ENCODE measurements at places on chromosomes 12 and 14. TPM values are rescaled to one million over a fixed set of nuclear protein-coding genes. Genes with fewer than 3 reads are reported as not detected.

VRTN gene
- total RNA-seq = not detected

LYZ gene
- 6.4 TPM for total RNA-seq

FOXA1 gene
- total RNA-seq = not detected

NIN gene
- total RNA-seq = 58.8 TPM

DNA sequence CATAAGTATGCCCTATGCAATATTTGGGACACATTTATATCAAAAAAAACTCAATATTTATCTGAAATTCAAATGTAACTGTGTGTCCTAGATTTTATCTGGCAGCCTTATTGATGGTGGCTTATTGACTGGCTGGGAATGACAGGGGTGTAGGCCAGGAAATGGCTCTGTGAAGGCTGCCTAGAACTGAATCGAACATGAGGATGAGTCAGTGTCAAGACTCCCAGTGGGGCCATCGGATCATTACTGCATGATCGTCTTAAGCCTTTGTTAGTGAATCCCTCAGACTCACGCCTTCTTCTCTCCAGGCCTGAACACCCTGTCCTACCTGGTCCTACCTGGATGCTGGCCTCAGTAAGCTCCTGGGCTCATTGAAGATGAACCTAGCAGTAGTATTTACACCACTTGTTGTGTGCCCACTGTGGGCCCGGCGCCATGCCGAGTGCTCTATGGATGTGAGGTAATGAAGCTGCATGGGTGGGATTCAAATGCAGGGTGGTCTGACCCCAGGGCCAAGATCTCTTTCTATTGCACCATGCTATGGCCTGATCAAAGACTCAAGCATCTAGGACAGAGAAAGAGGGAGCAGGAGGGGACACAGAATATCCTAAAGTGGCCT lies 21.0 kb upstream of the FAIM2 start:
- DNase-seq = no peak

DNA sequence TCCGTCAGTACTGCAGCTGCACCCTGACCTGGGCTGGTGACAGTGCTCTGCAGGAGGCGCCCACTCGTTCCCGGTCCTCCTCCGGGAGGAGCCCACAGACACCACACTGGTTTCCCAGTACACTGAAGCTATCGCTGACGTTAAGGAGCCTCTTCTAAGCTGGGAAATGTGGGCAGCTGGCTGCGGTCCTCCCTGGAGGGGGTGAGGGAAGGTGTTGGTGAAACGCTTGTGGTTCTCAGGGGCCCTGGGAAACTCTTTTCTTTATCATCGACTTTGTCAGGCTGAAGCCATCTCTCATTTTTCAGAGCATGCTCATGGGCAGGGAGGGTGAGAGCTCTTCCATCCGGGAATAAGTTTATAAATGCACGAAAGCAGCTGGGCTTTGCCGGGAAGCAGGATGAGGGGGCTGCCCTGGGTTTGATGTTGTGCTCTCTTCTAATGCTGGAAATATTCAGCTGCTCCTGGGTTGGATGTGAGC lies 176.0 kb downstream of the CHST11 start:
- DNase-seq = no peak

DNA sequence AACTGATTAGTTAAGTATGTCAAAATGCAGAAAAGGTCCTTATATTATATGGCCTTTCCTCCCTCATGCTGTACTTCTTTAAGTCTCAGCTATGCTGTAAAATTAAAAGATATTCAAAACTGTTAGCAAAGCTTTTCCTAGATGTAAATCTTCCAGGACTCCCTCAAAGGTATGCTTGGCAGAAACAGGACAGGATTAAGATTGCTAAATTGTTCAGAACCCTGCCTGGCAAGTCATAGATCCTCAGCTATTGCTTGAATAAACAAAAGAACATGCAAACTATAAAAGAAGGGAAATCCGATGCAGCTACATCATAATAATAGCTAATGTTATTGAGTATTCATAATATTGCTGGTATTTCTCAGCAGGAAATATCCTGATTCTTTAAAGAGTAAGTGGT lies 322.6 kb downstream of the CCDC91 start:
- no peak for DNase-seq
